ENCODE measurements at places on chromosomes 1 and 21. TPM values are rescaled to one million over a fixed set of nuclear protein-coding genes. Genes with fewer than 3 reads are reported as not detected.

The SELENBP1 gene
- 57.1 TPM for total RNA-seq

GRCh38 chr1:17437580-17438317 is 1.7 kb downstream of the RCC2 start:
- DNase-seq: no peak

DNA sequence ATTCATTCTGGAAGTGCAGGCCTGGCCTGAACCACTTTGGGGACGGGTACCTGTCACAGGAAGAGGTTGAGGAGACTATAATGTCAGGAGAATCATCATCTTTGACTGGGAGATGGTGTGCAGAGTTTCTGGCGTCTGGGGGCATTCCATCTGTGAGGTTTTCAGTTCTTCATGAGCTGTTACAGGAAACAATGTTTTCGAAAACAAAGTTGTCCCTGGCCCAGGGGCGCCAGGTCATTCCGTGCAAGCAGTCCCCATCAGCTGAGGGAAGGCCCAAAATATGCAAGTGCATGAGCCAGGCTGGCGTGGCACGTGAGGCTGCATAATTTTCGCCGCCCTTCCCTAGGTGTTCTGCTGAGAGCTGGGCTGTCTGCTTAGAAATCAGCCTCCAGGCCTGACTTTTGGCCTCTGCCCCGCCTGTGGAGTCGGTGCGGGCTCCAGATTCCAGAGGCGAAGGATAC is 68.4 kb upstream of the ATP5PO start:
- DNase-seq: no peak

DNA sequence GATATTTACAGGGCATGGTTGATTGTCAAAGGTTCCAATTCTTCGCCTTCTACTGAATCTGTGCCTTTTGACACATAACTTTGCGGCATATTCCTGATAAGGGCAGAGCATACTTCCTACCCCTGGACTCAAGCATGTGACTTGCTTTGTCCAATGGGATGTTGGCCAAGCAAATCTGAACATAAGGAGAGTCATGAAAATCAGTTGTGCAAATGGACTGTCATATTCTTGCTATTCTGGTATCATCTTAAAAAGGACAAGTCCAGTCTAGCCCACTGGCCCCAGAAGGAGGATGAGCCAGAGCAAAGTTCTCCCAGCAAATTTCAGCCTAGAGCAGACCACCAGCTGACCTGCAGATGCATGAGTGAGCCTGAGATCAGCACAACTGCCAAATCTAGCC is 41.0 kb upstream of the MUTYH start:
- DNase-seq: no peak

- no peak for DNase-seq
These were observed 66.8 kb downstream of the DOP1B start for GRCh38 chr21:36223451-36223850.

The HNRNPR gene
- total RNA-seq: 164 TPM

DNA sequence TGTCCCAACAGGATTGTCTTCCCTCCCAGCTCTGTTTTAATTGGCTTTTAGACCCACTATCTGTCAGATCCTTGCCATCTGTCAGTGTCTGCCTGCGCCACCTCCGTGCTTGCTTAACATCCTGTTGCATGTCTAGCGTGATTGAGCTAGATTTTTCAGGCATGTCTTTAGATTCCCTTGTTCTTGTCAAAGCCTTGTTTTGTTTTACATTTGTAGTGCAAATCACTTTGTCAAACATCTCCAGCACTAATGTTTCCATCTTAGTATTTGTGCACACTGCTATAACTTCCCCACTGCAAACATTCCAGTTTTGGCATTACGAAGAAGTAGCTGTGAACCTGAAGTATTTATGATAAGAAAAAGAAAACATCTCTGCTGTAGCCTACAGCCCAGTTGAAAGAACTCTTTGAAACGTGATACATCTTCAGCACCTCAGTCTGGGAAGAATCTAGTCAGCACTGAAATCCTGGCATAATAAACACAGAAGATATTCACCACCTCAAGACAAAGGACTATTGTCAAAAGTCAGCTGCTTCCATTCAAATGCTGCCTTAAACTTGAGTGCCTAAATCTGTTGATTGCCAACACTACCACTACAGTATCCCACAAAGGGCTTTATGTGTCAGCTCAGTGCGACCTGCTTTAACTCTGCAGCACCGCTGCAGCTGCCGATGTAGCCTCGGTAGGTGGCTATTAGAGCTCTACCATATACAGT is 105.0 kb downstream of the FNBP1L start:
- no peak for DNase-seq

DNA sequence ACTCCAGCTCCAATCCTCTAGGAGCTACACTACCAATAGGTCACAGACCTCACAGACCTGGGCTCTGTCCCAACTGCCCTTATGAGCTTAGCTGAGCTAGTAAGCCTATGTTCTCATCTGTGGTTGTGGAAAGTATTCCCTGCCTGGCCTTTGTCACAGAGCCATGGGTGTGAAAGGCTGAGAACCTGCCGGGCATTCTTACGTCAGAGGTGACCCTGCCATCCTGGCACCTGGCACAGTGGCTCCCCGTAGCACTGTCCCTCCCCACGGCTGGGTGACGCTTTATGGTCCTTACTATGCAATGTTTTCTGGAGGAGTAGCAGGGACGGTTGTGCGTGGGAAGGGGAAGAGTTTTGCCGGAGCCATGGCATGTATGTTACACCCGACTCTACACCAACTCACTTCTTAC is 3.5 kb downstream of the TNFRSF1B start:
- DNase-seq: no peak

DNA sequence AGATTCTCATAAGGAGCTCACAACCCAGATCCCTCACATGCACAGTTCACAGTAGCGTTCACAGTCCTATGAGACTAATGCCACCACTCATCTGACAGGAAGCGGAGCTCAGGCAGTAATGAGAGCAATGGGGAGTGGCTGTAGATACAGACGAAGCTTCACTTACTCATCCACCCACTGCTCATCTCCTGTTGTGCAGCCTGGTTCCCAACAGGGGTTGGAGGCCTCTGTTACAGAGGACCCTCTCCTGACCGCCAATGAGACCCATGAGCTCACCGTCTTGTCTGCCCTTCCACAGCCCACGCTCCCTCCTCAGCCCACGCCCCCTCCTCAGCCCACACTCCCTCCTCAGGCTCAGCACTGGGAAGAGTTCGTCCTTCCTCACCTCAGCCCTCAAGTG is 39.6 kb downstream of the RSPH1 start:
- no peak for DNase-seq

GRCh38 chr1:44237721-44238457 is 24.6 kb downstream of the DMAP1 start:
- peak; percentile 82 for DNase-seq

The EFNA4 gene
- 11.2 TPM for total RNA-seq

DNA sequence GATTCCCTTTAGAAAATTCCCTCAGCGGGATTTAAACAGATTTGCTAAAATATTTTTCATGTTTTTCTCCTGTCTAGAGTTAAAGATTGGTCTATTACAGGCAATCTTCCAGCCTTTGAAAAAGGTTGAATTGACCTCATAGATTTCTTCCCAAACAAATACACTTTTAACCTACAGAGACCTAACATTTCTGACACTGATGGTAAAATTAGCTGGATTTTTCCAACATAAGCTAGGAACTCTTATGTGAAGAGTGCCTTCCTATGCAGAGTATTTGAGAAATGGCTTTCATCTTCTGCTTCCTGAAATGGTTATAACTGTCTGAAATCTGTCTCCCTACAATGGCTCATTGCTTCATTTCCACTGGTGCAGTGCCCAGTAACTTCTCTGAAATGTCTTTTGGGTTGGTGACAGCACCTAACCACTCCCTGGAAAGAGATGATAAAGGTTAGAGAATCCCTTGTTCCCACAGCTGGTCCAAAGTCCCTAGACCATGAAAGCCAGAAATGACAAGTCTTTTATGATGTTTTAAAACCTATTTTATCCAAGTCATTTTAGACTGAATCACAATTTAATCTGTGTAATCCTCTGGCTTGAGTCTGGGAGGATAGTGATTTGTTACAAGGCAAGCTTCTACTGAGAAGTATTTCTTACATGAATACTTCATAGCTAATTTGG is 269.4 kb downstream of the BACH1 start:
- no peak for DNase-seq

GRCh38 chr1:67532452-67533216 is 102.4 kb upstream of the SERBP1 start:
- DNase-seq: peak; percentile 46

The FOXD2 gene
- 0.34 TPM for total RNA-seq

GRCh38 chr1:92544756-92545165 is 58.0 kb upstream of the GFI1 start:
- no peak for DNase-seq

The PMVK gene
- 41.8 TPM for total RNA-seq

The EGLN1 gene
- 30.3 TPM for total RNA-seq

DNA sequence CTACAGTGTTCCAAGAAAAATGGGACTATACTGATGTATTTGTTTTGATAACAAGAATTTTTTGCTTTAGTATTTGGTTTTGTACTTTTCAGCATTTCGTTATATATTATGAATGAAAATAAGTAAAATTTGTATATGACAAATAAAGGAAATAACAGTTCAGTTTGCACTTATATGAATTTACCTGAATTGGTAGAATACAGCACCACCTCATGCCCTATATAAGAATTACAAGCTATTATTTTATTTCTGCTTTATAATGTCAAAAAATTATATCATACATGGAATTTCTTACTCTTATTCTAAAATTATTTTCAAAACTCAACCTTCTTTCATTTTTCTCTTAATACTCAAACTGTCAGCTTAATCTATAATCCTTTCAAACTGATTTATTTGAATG is 14.6 kb downstream of the EFCAB7 start:
- DNase-seq: no peak

GRCh38 chr1:86939406-86939805 is 25.0 kb downstream of the HS2ST1 start:
- no peak for DNase-seq

- peak; percentile 48 for DNase-seq
These were observed 77.9 kb downstream of the ADARB1 start for GRCh38 chr21:45152265-45152746.

GRCh38 chr1:216812966-216813365 is 89.7 kb upstream of the ESRRG start:
- no peak for DNase-seq

GRCh38 chr1:3611170-3612019 is at the start of gene MEGF6:
Gene MEGF6, minus strand, starts transcription at chr1:3611508. Its CDS starts 240 bp downstream, at chr1:3611268.
- no peak for DNase-seq

GRCh38 chr1:21251773-21252471 is 38.3 kb downstream of the ECE1 start:
- no peak for DNase-seq

DNA sequence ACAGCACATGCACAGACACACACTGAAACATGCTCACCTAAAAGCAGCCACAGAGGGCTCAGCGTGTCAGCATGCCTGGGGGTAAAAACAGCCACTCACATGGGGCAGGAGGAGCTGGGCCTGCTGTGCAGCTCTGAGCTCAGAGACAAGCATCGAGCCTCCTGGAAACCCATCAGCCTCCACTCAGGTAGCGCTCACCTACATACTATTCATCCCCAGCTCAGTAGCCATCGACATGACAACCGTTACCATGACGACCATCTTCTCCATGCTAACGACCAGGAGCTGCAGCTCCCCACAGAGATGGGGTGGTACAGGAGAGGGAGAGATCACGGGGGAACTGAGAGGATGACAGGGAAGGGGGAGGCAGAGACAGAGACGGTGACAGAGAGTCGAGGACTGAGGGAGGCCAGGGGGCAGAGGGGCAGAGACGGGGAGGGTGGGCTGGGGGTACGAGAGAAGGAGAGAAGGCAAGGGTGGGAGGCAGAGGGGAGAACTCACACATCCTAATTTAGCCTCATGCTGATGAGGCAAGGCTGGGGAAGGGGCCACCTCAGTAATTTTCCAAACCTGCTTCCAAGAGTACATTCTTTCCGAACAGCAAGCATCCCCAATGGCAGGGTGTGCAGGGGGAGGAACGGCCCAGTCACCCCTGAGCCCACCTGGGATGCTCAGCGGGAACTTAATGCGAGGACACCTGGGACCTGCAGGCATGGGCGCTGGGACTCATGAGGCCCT is 28.4 kb downstream of the SDC3 start:
- DNase-seq: no peak

GRCh38 chr21:20451046-20451445 is 547.2 kb upstream of the NCAM2 start:
- DNase-seq: no peak

All from ureter (tissue), 1 donor.